ENCODE measurements at places on chromosomes 3 and 15.

DNA sequence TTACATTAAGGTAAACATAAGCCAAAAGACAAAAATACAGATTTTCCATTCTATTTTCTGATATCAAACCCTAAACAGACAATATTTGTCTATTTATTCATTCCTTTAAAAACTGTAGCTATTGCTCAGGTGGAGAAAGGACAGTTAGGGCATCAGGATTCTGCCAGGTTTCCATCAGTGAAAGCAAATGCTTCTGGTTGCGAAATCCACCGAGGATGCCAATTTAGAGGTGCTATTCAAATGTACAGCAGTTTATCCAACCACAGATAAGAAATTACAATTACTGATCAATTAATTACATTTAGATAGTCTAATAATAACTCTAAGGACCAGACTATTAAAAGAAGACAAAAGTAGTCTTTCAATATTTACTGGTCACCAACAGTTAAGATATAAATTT lies 3.9 kb downstream of the TOMM70 start:
- no peak for DNase-seq

DNA sequence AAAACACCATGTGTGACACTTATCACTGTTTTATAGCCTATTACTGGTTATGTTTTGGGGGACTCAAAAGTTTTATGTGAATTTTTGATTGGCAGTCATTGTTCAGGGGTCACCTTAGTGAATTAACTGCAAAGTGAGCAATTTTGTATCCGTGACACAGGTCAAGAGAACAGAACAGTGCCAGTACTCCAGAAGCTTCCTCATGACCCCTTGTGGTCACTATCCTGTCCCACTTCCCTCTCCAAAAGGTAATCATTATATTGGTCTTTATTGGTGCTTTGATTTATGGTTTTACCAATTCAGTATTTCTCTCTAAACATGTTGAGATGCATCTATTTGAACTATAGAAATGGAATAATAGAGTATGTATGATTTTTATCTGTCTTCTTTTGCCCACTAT lies 107.1 kb downstream of the STT3B start:
- DNase-seq = no peak

DNA sequence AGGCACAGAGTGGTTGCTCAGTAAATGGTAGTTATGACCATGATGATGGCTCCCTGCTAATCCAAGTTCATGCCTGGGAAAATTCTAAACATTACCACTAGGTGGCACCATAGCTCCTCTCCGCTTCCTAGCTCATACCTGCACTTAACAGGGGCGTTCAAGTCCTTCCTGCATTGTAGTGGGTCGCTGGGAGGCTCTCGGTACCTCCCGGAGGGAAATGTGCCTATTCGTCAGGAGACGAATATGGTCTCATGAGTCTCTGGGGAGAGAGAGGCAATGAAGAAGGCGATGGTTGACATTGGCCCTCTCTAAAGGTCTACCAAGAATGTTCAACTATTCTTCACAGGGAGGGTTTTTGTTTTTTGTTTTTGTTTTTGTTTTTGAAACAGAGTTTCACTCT lies 10.9 kb downstream of the MESP1 start:
- DNase-seq = no peak

- no peak for DNase-seq
Measured at GRCh38 chr3:37670961-37671483, 190.7 kb upstream of the CTDSPL start.

DNA sequence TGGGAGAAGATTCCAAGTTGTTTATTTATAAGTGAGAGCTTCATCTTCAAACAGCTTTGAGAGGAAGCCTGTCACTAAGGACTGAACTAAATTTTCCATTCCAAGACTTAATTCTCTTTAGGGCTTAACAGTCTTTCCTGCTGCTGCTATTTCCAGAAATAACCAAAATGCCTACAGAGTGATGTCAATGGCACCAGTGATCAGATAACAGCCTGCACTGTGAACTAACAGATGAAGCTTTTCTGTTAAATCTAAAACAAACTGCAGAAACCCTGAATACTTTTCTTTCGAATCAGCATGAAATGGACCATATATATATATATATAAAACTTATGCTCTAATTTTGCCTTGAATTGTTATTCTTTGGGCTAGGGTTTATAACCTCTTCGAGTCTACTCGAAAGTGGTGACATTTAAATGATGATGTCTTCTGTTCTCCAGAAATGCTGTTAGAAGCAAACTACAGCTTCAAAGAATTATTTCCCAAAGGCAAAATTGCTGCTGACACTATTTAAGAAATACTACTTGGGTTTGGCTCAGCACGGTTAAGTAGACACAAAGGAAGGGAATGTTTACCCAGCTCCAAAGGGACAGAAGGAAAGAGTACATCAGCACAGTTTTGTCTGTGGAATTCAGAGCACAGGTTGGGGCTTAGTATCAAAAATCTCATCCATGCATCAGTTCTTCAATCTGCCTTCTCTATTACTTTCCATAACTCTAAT lies 238.5 kb upstream of the LRRN1 start:
- no peak for DNase-seq

DNA sequence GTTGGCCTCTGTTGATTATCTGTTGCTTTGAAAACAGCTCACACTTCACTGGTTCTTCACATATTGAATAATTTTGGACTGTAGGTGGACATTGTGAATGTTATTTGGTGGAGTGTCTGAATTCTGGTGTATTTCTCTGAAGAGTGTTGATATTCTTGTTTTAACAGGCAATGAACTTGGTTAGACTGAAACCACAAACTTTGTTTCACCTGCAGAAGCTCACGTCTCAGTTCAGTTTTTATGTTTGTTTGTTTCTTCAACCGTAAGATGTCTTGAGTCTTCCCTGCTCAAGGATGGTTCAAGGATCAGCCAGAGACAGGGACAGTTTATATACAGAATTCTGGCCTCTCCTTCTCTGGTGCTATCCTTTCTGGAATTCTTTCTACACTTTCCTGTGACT lies 43.6 kb downstream of the C3orf20 start:
- DNase-seq = no peak

GRCh38 chr3:187770224-187770623 lies 25.0 kb upstream of the BCL6 start:
- DNase-seq = no peak

DNA sequence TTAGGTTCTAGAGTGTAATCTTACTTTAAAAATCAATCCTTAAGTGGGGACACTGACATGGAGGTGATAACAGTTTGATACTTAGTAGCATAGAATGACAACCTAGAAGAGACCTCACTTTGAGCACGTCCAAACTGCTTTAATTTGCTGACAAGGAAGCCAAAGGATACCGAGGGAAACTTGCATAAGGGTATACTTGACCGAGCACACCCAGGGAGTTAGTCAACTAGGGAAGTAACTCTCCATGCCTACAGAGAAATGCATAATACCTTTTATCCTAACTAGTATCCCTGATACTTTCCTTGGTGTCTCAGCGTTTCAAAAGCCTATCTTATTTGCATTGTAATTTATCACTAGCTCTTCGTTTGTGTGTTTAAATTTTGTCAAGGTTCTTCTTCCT lies 5.5 kb upstream of the TPRG1 start:
- no peak for DNase-seq

GRCh38 chr3:132981719-132982118 lies 56.5 kb upstream of the TMEM108 start:
- no peak for DNase-seq

- DNase-seq = no peak
Measured at GRCh38 chr3:45545476-45545875, 49.1 kb upstream of the LIMD1 start.

DNA sequence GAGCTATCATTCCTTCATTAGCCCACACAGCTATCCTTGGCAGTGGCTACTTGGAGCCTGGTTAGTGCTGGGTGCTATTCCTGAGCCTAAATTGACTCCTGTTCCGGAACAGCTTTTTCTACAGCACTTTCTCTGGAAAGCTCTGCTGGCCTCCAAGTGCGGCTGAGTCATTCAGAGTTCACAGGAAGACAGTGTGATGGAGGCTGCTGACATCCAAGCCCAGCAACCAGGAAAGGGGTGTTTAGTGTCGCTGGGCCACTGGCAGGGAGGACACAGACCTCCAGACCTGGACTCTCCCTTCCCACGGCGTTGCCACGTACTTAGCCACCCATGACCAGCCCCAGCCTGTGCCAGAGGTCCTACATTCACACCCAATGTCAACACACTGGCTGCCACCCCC lies 28.7 kb downstream of the CACNA2D2 start:
- DNase-seq = no peak

- no peak for DNase-seq
Measured at GRCh38 chr3:8723612-8724011, 10.0 kb upstream of the CAV3 start.

GRCh38 chr3:186789554-186790260 lies 6.3 kb downstream of the EIF4A2 start:
- DNase-seq = no peak

DNA sequence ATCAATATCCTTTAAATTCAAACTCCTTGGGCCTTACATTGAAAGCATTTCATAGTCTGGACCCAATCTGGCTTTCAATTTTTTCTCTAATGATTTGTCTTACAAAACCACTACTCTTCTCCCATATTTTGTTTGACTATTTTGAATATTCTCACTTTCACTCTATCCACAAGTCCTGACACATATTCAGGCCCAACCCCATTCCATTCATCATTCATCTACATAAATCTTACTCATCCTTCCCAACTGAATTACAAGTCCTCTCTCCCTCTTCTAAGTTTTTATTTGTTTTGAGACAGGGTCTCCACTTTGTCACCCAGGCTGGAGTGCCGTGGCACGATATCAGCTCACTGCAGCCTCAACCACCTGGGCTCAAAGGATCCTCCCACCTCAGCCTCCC lies 43.6 kb downstream of the TOP2B start:
- DNase-seq = no peak

GRCh38 chr3:177221744-177222143 lies 24.5 kb upstream of the TBL1XR1 start:
- DNase-seq = no peak

- DNase-seq = no peak
Measured at GRCh38 chr3:144119633-144120032, 148.0 kb downstream of the DIPK2A start.

- no peak for DNase-seq
Measured at GRCh38 chr3:196128172-196128843, 46.4 kb upstream of the TFRC start.

- DNase-seq = no peak
Measured at GRCh38 chr3:126464997-126465396, 10.7 kb downstream of the ZXDC start.

DNA sequence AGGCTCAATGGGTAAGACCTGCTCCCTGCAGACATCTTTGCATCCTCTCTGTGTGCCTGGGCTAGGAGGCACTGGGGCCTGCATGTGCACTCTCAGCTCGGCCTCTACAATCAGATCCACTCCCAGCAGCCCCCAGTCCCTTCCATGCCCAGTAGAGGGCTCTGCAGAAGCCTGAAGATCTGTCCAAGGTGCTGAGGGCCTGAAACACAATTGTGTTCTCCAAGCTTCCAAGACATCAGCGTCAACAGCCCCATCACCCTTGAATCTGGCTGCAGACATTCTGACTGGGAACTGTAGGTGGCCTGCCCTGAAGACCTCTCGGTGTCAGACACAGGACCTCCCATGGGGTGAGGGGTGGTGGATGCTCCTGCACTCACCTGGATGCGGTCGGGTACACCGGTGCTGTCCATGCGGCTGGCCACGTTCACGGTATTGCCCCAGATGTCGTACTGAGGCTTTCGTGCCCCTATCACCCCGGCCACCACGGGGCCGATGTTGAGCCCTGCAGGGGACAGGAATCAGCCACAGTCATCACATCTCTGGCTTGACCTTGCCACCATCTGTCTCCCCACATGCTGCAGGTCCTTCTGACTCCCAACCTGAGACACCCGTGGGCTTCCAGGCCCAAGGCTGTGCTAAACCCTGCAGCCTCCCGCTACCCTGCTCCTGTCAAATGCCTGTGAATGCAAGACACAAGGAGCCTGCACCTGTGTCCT lies 84.7 kb downstream of the SEC22A start:
- no peak for DNase-seq

- DNase-seq = no peak
Measured at GRCh38 chr3:76203578-76203977, 418.2 kb upstream of the ZNF717 start.

DNA sequence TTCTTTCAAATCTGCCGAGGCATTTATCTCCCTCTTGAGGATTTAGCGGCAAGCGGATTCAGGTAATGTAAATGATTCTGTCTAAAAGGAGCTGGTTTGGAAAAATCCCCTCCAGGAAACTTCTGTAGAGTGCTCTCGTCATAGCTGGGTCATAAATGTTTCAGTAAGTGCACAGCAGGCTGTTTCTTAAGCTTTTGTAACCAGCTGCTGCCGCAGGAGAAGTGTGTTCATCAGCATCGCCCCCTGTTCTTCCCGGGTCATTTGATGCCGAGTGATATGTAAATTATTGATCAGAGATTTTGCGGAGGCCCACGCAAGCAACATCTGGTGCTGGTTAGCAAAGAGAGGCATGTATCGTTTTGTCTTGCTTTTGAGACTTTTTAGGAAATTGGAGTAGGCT lies 53.1 kb downstream of the DNASE1L3 start:
- no peak for DNase-seq

DNA sequence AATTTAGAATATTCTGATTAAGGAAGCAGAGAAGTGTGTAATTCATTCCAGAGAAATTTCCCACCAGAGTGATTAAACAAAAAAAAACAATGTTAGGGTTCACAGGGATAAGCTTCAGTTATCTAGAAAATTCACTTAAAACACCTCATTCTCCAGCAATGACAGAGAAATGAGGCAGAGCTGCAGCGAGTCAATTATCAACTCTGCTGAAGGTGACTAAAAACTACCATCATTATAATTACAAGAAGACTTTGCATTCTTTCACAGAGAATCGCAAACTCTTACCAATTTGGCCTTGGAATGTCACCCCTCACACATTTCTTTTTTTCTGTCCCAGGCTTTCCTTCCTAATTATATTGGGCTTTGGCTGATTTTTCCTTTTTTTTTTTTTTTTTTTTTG lies 117.1 kb downstream of the RAB11A start:
- no peak for DNase-seq

GRCh38 chr3:49313896-49314688 lies 25.8 kb downstream of the USP4 start:
- DNase-seq = no peak

GRCh38 chr3:112514527-112515128 lies 15.4 kb upstream of the BTLA start:
- DNase-seq = no peak

DNA sequence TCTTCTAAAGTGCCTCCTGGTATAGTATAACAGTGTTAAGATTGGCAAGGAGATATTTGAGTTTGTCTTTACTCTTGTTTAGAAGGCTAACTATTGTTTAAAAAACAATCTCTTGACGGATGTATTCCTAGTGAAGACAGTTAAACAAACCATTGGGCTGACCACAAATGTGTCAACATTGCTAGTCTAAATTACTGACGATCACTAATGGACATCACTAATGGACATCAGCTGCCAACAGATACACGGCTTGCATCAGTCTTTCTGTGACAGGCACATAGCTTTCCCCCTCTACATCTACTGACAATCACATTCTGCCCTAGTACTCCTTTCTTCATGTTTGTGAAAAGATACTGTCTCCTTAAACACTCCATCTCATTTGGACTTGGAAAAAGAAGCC lies 57.1 kb upstream of the ETV5 start:
- DNase-seq = no peak

GRCh38 chr3:174156200-174156599 lies 702.9 kb upstream of the NAALADL2 start:
- DNase-seq = no peak

GRCh38 chr3:77380136-77380535 lies 340.2 kb downstream of the ROBO2 start:
- no peak for DNase-seq

Measured in stimulated activated CD8-positive, alpha-beta memory T cell treated with anti-CD3 and anti-CD28 coated beads, Interleukin-2, amount 100 ng/mL, for 1 hour (primary cell).